ENCODE measurements at places on chromosomes 4 and X. TPM values are rescaled to one million over a fixed set of nuclear protein-coding genes. Genes with fewer than 3 reads are reported as not detected.

GRCh38 chr4:54152846-54153600, 53.1 kb downstream of the GSX2 start:
- no peaks in the 10 kb centered on the region for H3K27me3 ChIP-seq
- H3K36me3 ChIP-seq, result no peaks in the 10 kb centered on the region
- H3K4me3 ChIP-seq, result no peak overlapping the region
- no peak overlapping the region for H3K27ac ChIP-seq
- peaks cover 10% of the 10 kb centered on the region for H3K4me1 ChIP-seq

GRCh38 chrX:33416273-33416805, 205.0 kb upstream of the DMD start:
- H3K36me3 ChIP-seq, result no peaks in the 10 kb centered on the region
- no peak overlapping the region for H3K4me3 ChIP-seq
- no peaks in the 10 kb centered on the region for H3K4me1 ChIP-seq

GRCh38 chr4:10045481-10045880, 24.2 kb upstream of the SLC2A9 start:
- DNase-seq, result peak; percentile 45
- H3K36me3 ChIP-seq, result no peaks in the 10 kb centered on the region
- no peak overlapping the region for H3K4me3 ChIP-seq
- no peak overlapping the region for H3K27ac ChIP-seq

- no peak for DNase-seq
- H3K27me3 ChIP-seq, result no peaks in the 10 kb centered on the region
- H3K27ac ChIP-seq, result no peak overlapping the region
- H3K4me1 ChIP-seq, result no peaks in the 10 kb centered on the region
Observed at GRCh38 chr4:90118527-90119195, 8.5 kb upstream of the CCSER1 start.

- H3K36me3 ChIP-seq, result no peaks in the 10 kb centered on the region
- no peak for DNase-seq
- H3K4me1 ChIP-seq, result peaks cover 7% of the 10 kb centered on the region
Observed at GRCh38 chr4:141425124-141425523, 204.4 kb downstream of the ZNF330 start.

DNA sequence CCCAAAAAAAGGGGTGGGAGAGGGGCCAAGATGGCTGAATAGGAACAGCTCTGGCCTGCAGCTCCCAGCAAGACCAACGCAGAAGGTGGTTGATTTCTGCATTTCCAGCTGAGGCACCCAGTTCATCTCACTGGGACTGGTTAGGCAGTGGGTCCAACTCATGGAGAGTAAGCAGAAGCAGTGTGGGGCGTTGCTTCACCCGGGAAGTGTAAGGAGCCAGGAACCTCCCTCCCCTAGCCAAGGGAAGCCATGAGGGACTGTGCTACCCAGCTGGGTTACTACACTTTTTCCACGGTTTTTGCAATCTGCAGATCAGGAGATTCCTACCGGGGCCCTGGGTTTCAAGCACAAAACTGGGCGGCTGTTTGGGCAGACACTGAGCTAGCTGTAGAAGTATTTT, 13.9 kb upstream of the OCIAD1 start:
- no peak overlapping the region for H3K27ac ChIP-seq
- H3K4me3 ChIP-seq, result no peak overlapping the region
- H3K36me3 ChIP-seq, result no peaks in the 10 kb centered on the region
- DNase-seq, result no peak

TAF7L gene
- 0.36 TPM for total RNA-seq

SPANXB1 gene
- total RNA-seq, result not detected

CYSLTR1 gene
- under 0.01 TPM for total RNA-seq

SLC7A11 gene
- 46.3 TPM for total RNA-seq

Measured in osteoblast (primary cell).